ENCODE measurements at places on chromosomes 12 and 14. TPM values are rescaled to one million over a fixed set of nuclear protein-coding genes. Genes with fewer than 3 reads are reported as not detected.

KCNJ8 gene
- total RNA-seq = 1.1 TPM

TMPRSS12 gene
- not detected for total RNA-seq

PPP2R5C gene
- total RNA-seq = 138 TPM

TMTC1 gene
- 6.7 TPM for total RNA-seq

CLEC9A gene
- total RNA-seq = not detected

ANO4 gene
- 3.4 TPM for total RNA-seq

SLC24A4 gene
- total RNA-seq = not detected

PPP1R36 gene
- total RNA-seq = 0.63 TPM

PTPRO gene
- 3.0 TPM for total RNA-seq

KLRB1 gene
- not detected for total RNA-seq

ARG2 gene
- 19.4 TPM for total RNA-seq

MMP17 gene
- total RNA-seq = 3.1 TPM

DAO gene
- not detected for total RNA-seq

SLC41A2 gene
- 55.5 TPM for total RNA-seq

CMA1 gene
- not detected for total RNA-seq

FAM186B gene
- total RNA-seq = 0.30 TPM

UNC79 gene
- not detected for total RNA-seq

HOXC4 gene
- 2.4 TPM for total RNA-seq

PLEKHG7 gene
- not detected for total RNA-seq

SUPT16H gene
- total RNA-seq = 196 TPM

IFNG-AS1 gene
- total RNA-seq = not detected

ADAM20 gene
- 0.34 TPM for total RNA-seq

FSCB gene
- total RNA-seq = not detected

RIPK3 gene
- total RNA-seq = not detected

CYP46A1 gene
- total RNA-seq = 0.15 TPM

CD69 gene
- total RNA-seq = 0.57 TPM

DPY19L2 gene
- total RNA-seq = 4.5 TPM

ZFYVE26 gene
- 9.0 TPM for total RNA-seq

TIMELESS gene
- total RNA-seq = 14.1 TPM

ASCL1 gene
- total RNA-seq = not detected

WIF1 gene
- 0.29 TPM for total RNA-seq

NUP37 gene
- 146 TPM for total RNA-seq

PCNX4 gene
- 113 TPM for total RNA-seq

TSFM gene
- 48.9 TPM for total RNA-seq

TAC3 gene
- not detected for total RNA-seq

KRT79 gene
- total RNA-seq = 0.57 TPM

KRT6A gene
- total RNA-seq = not detected

CCDC196 gene
- not detected for total RNA-seq

RIN3 gene
- total RNA-seq = 0.86 TPM

TSPAN31 gene
- total RNA-seq = 13.5 TPM

TAS2R8 gene
- total RNA-seq = not detected

Data from Daoy (cell line).